Foreskin melanocyte (primary cell): ENCODE measurements at places on chromosomes 7 and 10.

- DNase-seq, result no peak
Measured at GRCh38 chr10:117546581-117547015, 4.1 kb downstream of the EMX2 start.

DNA sequence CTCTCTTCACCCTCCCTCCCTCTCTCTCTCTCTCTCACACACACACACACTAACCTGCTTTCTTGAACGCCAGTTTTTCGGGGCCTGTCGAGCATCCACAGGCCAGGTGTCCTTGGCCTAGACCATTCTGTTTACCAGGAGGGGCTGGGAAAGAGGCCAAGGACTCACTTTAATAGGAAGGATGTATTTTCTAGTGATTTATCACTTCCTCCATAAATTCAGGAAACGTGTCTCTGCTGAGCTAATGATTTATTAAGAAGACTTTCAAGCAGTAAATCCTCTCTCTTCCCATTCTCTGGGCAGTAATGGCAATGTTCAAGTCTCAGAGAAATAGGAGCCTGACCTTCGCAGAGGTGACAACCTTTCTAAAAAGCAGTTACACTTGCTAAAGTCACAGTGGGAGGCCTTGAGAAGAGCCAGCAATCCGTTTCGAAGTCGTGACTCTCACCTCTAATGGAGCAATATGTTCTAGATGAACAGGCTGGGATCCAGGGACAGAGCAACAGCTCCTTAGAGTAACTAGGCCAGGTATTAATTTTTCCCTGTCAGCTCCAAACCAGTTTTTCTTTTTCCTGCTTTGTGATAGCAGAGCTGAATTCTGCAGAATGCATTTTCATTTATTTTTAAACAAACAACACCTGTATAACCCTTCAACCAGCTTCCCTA lies 1357.5 kb upstream of the SORCS1 start:
- DNase-seq, result no peak

GRCh38 chr10:66844176-66844942 lies 81.5 kb upstream of the LRRTM3 start:
- DNase-seq, result no peak

DNA sequence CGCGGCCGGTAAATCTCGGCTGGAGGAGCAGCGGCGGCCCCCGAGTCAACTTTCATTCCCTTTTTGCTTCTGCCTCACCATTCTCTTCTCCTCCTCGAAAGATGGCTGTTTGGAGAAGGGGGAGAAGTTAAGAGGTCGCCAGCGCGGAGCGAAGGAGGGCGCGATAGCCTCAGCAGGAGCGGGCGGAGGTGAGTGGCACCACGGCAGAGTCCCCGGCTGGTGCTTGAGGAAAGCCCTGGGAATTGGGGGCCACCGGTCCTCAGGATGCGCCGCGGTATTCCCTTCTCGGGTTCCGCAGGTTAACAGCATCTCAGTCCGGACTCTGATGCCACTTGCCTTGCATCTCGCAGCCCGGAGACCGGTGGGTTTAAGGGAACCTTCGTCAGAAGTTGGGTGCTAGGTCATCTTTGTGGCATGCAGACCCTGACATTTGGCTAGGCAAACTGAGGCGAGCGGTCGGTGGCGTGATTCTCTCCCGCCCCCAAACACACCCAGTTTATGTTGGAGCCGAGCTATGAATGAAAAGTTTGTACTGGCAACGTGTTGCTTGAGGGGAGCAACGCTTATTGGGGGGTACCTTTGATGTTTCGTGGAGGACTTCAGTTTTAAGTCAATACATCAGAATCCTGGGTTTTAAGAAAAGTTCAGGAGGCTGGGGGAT lies 59.5 kb upstream of the PRPS1L1 start:
- DNase-seq, result no peak

DNA sequence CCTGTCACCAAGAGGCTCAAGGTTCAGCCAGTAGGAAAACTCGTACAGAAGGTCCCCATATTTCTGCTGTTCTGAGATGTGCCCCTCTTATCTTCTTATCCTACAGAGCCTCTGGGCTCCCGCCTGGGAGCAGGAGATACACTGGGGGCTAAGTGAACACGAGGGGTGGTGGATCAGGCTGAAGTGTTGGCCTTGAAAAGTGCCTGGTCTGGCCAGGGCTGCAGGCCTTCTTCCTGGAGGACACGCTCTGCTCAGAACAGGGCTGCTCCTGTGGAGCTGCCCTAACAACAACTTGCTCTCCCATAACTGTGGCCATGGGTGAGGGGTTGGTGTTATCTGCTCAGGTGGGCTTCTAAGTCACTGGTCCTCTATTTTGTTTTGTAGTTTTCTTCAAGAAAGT lies 33.7 kb downstream of the C10orf120 start:
- no peak for DNase-seq

DNA sequence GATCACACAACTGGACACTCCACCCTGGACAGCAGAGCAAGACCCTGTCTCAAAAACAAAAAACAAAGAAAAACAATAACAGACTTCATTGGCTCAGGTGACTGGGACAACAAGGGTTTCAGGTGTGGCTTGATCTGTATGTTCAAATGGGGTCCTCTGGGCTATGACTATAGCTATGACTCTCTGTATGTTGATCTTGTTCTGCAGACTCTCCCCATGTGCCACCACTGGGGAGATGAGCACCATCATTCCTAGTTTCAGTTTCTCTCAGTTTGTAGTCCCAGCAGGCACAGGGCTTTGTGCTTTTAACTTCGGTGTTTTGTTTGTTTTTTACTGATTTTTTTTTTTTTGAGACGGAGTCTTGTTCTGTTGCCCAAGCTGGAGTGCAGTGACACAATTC lies 53.8 kb downstream of the SUFU start:
- DNase-seq, result no peak

DNA sequence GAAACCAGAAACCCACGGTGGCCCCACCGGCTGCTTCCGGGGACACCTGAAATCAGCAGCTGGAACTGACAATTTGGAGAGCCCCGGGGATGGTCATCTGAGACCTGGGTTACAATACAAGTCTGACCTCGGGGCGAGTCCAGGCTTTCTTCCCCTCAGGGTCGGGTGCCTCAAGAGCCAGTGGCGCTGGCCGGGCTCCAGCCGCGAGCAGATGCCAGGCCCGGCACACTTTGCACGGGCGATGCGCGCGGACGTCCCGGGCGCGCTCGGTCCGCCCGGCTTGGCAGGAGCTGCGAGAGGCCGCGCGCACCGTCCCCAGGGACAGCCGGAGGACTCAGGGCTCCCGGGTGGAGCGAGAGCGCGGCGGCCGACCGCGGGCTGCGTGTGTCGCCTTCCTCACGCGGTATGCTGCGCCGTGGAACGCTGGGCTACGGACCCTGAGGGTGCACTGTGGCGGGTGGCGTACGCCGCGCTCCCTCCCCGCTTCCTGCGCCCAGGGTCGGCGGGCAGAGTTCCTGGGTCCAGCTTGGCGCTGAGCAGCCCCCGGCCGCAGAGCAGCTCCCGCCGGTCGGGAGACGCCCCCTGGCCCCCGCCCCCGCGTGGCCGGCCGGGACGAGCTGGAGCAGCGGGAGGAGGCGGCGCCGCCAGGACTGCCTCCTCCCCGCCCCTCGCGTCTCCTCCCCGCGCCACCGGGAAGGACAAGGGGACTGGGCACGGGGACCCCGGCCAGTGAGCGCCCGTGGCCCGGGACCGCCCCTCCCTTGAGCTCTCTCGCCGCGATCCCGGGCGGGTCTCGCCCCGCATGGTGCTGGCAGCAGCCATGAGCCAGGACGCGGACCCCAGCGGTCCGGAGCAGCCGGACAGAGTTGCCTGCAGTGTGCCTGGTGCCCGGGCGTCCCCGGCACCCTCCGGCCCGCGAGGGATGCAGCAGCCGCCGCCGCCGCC lies at the start of gene RBM20:
RBM20 (plus strand) TSS at position 684 of the 945 bp plus-strand sequence; CDS start at position 803, 119 bp downstream.
- DNase-seq, result no peak

DNA sequence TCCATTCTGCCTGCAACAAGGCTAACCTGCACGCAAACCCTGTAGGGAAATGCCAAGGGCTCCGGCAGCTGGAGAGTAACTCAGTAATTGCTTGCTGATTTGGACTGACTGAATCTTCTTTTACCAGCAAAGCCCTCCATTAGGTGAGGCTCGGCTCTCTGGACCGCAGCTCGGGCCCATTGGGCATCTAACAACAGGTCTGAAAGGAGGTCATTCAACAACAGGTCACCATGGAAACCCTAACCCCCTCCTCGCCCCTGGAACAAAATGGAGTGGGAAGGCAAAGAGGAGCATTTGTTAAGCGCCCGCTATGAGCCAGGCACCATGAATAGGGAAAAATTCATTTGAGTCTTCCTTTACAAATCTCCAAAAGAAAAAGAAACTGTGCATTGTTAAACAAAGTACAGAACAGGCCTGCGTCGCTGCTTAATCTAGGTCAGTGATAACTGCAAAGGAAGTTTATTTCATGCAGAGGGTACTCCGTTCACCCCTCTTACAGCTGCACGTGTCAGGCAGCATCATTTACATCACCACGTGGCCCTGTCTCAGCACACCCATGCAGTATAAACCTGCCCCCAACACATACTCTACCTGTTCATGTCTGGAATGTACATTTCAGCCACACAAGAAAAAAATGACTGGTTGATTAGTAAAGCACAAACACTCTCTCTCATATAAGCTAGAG lies 248.8 kb upstream of the NEBL start:
- DNase-seq, result no peak

- no peak for DNase-seq
Measured at GRCh38 chr7:28180364-28181147, at the start of gene JAZF1. Gene JAZF1 (minus strand): TSS chr7:28180795.

- DNase-seq, result no peak
Measured at GRCh38 chr10:22356324-22356873, 11.1 kb downstream of the SPAG6 start.

GRCh38 chr7:97818066-97818663 lies 54.0 kb downstream of the ASNS start:
- DNase-seq, result no peak

GRCh38 chr7:87154166-87154565 lies 1.9 kb downstream of the DMTF1 start:
- DNase-seq, result no peak

GRCh38 chr7:65744406-65744805 lies 128.5 kb upstream of the VKORC1L1 start:
- no peak for DNase-seq

- no peak for DNase-seq
Measured at GRCh38 chr10:115937768-115938056, 335.3 kb downstream of the GFRA1 start.

- no peak for DNase-seq
Measured at GRCh38 chr7:33905389-33906032, at the start of gene BMPER. Gene BMPER (plus strand): TSS chr7:33905539. CDS start chr7:33905614, 75 bp downstream.

GRCh38 chr7:44063894-44064651 lies 1.3 kb downstream of the PGAM2 start:
- no peak for DNase-seq

- no peak for DNase-seq
Measured at GRCh38 chr10:2575460-2575859, 491.9 kb upstream of the PFKP start.

DNA sequence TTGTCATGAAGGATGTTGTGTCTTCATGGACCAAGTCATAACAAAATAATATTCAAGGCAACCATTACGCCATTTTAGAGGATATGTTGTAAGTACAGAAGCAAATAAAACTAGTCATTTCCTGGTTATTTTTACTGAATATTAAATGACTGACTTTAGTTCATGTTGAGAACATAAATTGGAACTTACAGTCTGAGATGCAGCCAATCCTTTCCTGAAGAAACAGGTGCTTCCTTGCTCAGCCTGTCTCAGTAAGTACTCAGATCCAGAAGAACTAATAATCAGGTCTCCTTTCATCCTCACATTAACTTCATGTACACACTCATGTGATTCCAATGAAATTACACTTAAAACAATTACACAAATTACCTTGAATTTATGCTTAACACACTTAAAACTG lies 12.3 kb downstream of the SEMA3A start:
- DNase-seq, result no peak

DNA sequence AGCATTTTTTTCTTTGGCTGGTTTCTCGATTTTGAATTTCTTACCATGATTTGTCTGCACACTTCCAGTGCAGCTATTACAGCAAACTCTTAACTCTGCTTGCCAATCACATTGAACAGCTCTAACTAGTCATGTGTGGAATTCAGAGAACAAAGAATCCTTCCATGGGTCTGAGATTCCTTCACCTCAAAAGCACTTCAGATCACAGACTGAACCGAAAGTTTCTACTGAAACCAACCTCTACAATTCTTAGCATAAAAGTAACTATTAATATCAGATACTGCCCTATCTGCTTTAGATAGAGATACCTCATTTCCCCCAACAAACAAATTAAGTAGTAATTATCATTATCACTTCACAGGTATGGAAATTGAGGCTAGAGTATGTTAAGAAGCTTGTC lies 56.5 kb upstream of the SP4 start:
- DNase-seq, result no peak

- peak; percentile 41 for DNase-seq
Measured at GRCh38 chr7:4931943-4932342, 27.0 kb downstream of the MMD2 start.

DNA sequence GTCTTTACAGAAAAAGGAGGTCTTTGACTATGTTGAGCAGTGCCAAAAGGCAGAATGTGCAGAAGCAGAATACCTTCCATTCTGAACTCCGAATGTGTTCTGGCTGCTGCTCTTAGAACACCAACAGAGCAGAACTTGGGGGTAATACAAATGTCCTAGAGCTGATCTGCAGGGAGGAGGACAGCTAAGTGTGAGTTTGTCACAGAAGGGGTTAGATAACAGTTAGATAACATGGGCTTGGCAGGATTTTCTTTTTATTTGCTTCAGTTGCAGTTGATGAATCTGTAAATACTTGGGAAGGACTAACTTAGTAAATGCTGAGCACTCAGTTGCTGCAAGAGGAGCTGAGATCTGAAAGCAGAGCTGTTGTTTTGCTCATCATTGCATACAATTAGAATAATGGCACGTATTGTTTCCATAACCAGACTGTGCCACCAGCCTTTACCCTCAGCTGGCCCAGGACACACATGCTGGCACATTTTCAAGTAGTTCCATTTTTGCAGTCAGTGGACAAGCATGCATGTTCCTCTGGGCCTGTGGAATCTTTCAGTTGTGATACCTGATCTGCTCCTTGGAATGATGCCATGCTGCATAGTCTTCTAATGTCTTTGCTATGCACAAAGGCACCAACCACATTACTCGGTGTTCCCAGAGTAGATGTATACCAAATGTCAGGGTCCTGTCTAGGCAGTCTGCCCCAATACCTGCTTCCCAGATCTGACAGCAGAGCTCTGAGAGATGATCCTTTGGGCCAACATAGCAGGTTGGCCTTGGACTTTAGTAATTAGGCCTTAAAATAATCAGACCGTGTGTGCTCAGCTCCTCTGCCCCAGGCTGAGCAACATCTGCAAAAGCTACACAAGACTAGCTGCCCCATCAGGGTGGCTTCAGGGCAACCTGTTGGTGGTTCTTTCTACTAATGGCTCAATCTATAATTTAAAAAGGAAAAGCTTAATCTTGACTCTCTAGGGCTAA lies 55.7 kb downstream of the GSDME start:
- peak; percentile 41 for DNase-seq

DNA sequence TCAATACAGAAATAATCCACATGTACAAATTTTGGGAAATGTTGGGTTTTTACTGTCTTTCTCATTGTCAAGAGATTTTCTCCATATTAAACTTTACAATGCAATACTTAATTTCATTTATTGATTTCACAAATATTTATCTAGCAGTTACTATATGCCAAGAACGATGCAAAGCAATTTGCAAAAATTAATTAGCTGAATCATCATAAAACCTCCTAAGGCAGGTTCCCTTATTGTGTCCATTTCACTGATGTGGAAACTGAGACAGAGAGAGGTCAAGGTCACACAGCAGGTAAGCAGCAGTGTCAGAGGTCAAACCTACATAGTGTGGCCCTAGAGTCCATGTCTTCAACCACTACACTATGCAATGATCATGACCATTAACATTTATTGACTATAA lies 286.8 kb upstream of the AUTS2 start:
- DNase-seq, result no peak

GRCh38 chr10:83849150-83849549 lies 290.2 kb upstream of the GHITM start:
- DNase-seq, result no peak

- DNase-seq, result no peak
Measured at GRCh38 chr10:1293157-1293556, 237.0 kb downstream of the WDR37 start.
